Muscle of leg (tissue), 16 donors: ENCODE measurements at places on chromosomes 16 and 17.

DNA sequence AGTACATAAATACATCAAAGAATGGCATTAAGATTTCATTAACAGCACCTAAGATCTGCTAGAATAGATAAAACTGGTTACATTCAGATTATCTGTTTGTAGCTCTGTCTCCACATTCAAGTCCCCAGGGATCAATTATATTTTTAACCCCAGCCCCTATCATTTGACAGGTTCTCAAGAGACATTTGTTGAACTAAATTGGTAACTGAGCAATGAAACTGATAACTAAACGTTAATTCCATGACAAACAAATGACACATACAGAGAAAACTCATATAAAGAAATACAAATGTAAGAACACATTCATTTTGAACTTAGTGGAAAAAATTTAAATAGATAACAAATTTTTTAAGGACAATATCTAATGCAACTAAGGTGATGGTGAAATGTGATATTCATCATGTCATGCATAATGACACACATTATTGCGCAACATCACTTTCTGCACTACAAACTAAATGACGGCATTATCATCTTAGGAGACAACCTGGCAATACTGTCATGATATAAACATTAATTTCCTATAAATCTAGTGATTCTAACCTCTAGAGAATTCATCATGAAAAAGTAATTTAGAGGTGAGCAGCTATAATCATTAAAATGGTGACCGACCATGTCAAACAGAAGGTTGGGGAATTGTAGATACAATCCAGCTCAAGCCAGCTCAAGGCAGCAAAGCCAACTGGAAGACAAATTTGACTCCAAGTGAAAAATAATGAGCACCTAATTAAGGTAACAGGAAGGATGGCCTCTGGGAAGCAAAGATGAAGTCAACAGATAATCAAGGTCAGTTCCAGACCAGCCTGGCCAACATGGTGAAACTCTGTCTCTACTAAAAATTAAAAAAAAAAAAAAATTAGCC, 9.5 kb downstream of the ARHGAP17 start:
- no peak for DNase-seq

DNA sequence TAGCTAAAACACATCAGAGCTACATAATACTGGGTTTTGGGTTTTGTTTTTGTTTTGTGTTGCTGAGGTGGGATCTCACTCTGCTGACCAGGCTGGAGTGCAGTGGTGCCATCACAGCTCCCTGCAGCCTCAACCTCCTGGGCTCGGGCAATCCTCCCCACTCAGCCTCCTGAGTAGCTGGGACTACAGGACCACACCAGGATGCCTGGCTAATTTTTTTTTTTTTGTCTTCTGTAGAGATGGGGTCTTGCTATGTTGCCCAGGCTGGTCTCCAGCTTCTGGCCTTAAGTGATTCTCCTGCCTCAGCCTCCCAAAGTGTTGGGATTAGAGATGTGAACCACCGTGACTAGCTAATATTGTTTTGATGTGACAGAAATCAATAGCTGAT, 6.2 kb downstream of the MEAK7 start:
- no peak for DNase-seq

- DNase-seq = no peak
Measured at GRCh38 chr17:48368352-48368908, 61.6 kb downstream of the SKAP1 start.

DNA sequence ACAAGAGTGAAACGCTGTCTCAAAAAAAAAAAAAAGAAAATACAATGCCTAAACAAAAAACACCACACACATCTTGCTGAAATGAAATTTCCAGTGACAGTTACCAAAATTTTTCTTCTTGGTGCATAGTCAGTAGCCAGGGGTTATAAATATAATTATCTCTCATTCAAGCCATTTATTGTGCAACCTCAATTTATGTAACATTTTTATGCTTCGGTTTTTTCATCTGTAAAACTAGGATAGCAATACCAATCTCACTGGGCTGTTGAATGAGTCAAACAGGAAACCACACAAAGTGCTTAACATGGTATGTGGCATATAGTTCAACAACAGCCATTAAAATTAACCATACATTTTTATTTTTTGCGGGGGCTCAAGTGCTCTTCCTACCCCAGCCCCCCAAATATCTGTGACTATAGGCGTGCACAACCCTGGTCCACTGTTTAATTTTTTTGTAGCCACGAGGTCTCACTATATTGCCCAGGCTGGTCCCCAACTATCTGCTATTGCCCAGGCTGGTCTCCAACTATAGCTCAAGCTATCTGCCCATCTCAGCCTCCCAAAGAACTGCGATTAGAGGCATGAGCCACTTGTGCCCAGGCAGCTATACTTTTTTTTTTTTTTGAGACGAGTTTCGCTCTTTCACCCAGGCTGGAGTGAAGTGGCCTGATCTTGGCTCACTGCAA, 2.6 kb downstream of the COG4 start:
- no peak for DNase-seq

DNA sequence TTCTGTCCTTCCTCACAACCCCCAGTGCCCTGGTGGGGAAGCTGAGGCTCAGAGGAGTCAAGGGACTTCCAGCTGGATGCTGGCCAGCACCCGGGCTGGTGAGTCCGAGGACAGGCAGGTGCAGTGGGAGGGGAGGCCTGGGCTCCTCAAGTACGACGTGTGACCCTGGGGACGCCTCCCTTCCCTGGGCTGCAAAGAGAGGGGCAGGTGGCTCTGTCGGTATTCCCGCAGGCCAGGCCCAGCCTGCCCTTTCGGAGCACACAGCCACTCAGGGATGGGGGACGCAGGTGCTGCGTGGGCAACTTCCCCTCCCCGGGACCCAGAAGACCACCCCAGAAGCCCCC, 33.1 kb upstream of the PVALEF start:
- no peak for DNase-seq

GRCh38 chr17:4971826-4972225, 4.2 kb upstream of the SPAG7 start:
- peak; percentile 66 for DNase-seq

DNA sequence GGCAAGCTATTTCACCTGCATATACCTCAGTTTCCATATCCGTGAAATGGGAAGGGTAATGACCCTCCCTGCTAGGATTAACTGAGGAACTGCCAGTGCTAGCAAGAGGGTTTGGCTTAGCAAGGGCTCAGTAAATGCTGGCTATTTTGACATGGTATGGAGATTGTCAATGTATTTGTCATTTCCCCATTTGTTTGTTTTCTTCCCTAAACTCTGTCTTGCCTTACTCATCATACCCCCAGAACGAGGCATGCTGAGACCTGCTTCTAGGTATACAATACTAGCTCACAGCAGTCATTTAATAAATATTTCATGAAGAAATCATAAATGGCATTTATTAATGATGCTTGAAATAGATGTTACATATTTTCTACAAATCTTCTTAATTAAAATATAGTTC, 124.0 kb downstream of the DYNLRB2 start:
- no peak for DNase-seq

DNA sequence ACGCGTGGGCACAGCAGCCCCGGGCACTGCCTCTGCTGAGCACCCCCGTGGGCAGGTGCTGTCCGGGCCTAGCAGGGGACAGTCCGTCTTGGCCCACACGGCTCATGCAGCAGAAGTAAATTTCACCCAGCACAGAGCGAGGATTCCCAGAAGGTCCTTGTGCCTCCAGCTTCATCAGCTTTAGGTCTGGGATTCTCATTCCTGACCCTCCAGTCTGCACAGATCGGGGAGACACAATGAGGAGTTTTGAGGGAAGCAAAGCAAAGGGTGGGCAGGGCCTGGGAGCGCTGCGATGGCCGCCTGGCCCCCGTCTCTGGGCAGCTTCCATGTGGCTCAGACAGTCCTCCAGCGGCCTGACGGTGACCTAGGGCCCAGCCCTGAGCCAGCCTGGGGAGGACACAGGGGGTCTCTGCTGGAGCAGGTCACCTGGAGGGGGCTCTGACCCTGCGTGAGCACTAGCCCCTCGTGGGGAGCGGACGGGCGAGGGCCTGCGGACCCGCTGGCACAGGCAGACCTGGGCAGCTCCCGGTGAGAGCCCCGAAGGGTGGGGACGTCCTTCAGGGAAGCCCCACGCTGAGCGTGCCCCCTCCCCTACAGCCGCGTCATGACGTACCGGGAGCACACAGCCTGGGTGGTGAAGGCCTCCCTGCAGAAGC, 30.7 kb upstream of the CHMP6 start:
- no peak for DNase-seq

DNA sequence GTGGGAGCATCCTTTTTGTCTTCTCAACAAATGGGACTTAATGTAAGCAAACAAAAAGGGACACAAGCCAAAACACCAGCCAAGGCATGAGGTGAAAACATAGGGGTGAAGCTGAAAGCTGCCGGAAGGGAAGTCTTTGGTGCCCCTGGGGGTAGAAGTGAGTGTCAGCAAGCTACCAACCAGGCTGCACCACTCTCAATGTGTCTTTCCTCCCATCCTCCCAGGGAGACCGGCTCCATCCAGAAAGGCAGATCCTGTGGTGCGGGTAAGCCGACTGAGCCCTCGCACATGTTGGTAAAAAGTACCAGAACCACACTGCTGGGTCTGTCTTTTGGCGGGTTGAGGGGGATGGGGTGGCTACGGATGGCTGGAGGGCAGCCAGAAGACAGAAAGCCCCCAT, 52.0 kb upstream of the SREBF1 start:
- no peak for DNase-seq

DNA sequence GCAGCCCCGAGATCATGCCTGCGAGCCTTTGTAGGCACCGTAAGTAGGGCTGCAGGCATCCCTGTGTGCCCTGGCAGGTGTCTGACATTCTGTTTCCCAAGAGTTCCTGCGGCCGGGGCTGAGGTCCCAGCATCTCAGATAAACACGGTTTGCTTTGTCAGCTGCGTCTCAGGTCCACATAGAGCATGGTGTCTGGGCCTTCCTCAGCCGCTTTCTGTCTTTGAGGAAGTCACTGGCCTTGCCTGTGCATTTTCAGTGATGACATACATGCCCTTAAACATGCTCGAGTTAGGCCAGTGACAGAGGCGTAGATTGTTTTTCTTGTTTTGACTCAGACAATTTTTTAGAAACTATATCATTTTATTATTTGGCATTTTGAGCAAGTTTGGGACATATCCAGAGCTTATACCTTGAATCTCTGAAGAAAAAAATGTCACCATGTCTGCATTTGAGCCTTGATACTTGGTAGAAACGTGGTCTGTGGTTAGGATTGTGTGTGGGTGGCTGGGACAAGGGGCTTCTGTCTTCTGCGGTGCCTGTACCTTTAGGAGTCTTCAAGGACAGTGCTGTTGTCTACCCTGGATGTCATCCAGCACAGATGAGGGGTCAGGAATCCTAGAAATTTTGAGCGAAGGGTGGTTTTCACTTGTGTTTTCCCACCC, 105.8 kb downstream of the SNX29 start:
- no peak for DNase-seq

GRCh38 chr16:83935005-83935857, 17.8 kb upstream of the OSGIN1 start:
- DNase-seq = no peak

DNA sequence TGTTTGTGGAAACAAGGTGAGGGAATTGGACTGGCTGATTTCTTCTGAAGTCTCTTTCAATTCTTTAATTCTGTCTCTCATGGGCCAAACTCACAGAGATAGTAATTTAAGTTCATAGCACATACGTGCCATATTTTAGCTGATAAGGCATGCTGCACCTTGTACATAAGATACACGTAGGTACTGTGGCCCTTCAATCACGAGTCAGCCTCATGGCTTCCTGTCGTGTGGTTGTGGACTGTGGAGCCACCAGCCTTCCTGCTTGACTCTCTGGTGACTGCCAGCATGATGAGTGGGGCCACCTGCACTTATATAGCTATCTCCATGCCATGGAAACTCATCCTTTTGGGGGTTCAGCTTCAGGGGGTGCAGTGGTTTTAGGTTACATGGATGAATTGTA, 25.1 kb downstream of the KSR1 start:
- DNase-seq = no peak

DNA sequence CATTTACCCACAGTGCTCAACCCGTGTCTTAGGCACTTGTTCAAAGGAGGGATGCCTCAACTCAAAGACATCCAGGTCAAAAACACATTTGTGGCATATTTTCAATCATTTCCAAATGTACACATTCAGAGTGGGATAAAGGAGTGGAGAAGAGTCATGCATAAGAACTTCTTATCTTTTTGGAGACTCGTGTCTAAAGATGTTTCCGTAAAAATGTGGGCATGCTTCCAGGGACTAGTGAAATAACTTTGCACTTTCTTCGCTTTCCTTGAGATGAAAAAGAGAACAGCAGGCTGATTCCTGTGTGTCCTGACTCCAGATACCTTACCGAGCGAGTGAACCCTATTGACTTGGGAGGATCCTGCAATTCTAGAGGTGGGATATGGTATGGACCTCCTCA, 256.6 kb upstream of the KCNJ16 start:
- DNase-seq = no peak

GRCh38 chr16:2473999-2474876, 689 bp upstream of the TBC1D24 start:
- DNase-seq = peak; percentile 64

DNA sequence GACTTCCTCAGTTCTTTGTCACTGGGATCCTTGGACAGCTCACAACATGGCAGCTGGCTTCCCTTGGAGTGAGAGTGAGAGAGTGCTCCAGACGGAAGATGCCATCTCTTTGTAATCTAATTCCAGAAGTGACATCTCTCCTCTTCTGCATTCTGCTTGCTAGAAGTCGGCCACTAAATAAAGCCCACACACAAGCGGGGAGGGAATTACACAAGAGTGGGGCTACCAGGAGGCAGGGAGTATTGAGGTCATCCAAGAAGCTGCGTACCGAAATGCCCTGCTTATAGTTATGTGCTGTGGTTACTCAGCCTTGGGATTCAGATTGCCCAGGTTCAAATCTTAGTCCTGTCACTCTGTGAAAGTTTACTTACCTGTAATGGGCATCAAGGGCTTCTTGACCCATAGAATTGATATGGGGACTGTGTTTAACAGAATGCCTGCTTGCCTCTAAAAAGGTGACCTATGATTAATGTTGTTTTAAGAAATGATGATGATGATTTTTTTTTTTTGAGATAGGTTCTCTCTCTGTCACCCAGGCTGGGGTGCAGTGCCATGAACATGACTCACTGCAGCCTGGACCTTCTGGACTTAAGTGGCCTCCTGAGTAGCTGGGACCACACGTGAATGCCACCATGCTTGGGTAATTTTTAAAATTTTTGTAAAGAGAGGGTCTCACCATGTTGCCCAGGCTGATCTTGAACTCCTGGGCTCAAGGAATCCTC, 120.9 kb upstream of the HS3ST2 start:
- DNase-seq = peak; percentile 21

DNA sequence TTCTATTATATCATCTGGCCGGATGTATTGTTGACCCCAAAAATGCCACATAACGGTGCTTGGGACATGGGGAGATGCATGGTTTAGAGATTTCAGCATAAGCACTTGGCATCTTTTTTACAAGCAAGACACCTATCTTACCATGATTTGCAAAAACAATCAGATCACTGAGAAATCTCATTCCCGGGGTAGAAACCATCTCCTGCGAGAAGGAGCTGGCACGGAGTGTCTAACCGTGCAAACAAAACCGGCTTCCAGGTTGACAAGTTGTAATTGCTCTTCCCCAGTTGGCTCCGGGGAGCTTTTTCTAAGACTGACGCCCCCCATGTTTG, 1.0 kb downstream of the SLC16A6 start:
- no peak for DNase-seq
